ENCODE measurements at places on chromosomes 2 and 18.

- DNase-seq, result no peak
Observed at GRCh38 chr2:181106229-181106628, 125.8 kb downstream of the UBE2E3 start.

- DNase-seq, result no peak
Observed at GRCh38 chr2:135903650-135904049, 27.4 kb upstream of the MCM6 start.

- no peak for DNase-seq
Observed at GRCh38 chr2:241340631-241341163, 15.4 kb upstream of the FARP2 start.

- no peak for DNase-seq
Observed at GRCh38 chr2:59312029-59312428, 1070.9 kb upstream of the FANCL start.

- no peak for DNase-seq
Observed at GRCh38 chr2:160324161-160324800, 124.2 kb upstream of the ITGB6 start.

GRCh38 chr18:3520230-3521085, 70.5 kb downstream of the TGIF1 start:
- DNase-seq, result no peak

- DNase-seq, result no peak
Observed at GRCh38 chr2:220858101-220858500, 714.0 kb downstream of the EPHA4 start.

DNA sequence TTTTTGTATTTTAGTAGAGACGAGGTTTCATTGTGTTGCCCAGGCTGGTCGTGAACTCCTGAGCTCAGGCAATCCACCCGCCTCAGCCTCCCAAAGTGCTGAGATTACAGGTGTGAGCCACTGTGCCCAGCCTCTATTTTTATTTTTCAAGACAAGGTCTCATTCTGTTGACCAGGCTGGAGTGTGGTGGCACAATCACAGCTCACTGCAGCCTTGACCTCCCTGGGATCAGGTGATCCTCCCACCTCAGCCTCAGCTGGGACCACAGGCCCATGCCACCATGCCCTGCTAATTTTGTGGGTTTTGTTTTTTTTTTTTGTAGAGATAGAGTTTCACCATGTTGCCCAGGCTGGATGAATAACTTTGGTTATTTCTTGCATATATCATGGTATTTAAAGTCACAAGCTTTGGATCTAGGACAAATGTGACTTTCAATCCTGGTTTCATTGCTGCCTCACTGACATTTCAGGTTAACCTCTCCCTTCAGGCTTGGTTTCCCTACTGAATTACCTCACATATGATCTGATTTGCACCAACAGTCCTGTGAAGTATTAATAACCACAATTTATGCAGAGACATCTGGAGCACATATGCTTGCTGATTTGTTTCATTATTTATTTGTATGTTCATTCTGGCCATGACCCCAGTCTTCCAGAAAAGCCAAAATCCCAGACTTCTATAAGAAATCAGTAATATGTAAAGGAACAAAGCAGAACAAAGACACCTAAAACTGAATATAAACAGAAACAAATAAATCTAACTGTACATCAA, 17.5 kb upstream of the RAB31 start:
- DNase-seq, result peak; percentile 77

DNA sequence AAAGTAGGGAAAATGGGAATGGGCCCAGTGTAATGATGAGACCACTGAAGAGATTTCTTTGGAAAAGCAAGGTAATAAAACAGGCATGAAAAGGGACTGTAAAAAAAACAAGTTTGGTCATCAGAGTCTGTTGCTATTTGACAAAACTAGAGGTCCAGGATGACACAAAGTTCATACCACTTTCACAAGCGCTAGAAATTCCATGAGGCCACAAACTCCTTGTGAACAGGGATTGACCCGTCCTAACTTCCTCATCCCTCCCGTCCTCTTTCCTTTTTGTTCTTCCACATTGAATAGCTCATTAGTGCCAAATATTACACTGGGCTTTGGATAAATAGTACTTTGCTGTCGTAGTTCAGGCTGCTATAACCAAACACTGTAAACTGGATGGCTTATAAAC, 188.8 kb upstream of the EPC2 start:
- no peak for DNase-seq

- no peak for DNase-seq
Observed at GRCh38 chr2:205555566-205556230, 126.6 kb upstream of the NRP2 start.

DNA sequence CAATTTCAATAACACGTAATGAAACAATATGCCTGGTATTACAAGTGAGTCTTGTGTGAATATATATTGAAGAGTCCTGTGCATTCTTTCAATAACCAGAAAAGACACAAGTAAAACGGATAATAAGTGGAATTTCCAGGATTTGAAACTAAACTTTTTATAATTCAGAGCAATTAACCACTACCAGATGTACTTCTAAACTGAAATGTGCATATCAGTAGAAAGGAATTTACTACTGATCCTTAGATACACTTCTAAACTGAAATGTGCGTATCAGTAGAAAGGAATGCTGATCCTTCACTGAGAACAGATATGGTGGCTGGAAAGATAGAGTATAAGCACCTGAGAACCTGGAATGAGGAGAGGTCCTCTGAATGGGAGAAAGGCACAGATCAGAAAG, 470.9 kb upstream of the SPHKAP start:
- DNase-seq, result no peak

DNA sequence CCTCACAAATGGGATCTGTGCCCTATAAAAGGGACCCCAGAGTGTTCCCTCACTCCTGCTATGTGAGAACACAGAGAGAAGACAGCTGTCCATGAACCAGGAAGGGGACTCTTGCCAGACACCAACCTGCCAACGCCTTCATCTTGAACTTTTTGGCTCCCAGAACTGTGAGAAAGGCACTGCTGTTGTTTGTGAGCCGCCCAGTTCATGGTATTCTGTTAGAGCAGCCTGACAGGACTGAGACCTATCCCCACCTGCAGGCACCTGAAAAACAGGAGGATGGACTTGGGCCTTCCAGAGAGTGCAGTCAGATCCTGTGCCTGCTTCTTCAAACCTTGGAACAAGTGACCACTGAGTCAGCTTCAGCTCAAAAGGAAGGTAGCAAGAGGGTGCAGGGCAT, 51.4 kb downstream of the CRACDL start:
- no peak for DNase-seq

DNA sequence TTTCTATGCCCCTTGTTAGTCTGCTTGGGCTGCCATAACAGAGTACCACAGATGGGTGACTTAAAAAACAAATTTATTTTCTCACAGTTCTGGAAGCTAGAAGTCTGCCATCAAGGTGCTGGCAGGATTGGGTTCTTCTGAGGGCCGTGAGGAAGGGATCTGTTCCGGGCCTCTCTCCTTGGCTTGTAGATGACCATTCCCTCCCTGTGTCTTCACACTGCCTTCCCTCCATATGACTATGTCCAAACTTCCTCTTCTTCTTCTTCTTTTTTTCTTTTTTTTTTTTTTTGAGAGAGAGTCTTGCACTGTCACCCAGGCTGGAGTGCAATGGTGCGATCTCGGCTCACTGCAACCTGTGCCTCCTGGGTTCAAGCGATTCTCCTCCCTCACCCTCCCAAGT, 13.1 kb upstream of the CCNYL1 start:
- no peak for DNase-seq

DNA sequence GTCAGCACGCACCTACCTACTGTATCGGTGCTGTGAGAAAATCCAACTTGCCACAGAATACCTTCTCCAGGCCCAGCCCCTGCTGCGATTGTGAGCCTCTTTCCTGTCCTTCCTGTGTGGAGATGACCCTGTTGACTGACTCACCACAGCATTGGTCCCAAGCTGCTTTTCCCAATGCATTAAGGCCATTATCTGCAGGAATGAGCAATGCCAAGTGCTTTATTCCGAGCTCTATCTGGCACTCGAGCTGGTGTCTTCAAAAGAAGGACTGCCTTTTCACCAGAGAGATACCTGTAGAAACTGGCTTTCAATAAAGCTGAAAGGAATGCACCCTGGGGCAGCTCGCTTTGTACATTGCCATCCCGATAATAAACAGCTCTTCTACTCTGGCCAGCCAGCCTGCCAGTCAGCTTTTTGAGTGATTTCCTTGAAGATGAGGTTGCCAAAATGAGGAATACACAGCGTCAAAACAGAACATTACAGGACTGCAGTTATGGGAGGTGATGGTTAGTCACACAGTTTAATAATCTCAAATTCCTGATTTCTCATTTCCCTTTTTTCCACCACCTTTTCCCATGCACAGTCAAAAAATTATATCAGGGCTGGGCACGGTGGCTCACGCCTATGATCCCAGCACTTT, 8.3 kb upstream of the RNF103 start:
- no peak for DNase-seq

- no peak for DNase-seq
Observed at GRCh38 chr2:3214065-3214464, 163.6 kb downstream of the EIPR1 start.

GRCh38 chr18:33585431-33585775, 7.4 kb downstream of the ASXL3 start:
- no peak for DNase-seq

GRCh38 chr2:235706506-235706905, 212.7 kb downstream of the AGAP1 start:
- no peak for DNase-seq

DNA sequence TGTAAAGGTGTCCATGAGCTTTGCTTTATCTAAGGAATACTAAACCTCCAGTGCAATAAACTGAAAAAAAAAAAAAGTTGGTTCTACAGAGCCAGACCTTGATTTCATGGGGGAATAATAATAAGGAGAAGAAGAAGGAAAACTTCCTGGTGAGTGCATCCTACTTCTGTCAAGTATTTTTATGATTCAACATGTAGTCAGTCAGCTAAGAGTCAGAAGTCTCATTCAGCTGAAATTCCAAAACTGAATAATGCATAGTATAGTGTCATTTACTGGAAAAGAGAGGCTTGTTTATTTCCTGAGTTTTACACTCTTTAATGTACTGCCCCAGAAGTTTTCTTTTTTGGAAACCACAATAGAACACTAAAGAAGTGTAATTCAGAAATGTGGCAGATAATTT, 77.8 kb upstream of the TACR1 start:
- no peak for DNase-seq

DNA sequence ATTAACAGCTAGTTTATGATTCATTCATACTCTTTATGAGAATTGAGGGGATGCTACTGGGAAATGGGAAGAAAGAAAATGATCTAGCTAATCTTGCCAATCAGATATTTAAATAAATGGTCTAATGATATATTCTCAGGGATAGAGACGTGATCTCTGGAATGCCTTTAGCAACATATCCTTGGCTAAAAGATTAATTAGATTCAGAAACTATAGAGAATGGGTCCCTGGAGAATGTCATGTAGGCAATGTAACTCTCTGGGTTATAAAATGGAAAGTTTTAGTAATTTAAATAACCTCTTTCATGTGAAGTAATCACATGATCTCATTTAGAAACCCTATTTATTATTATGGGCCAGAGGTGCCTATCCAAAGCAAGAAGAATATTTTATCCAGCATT, 771.0 kb upstream of the CDH2 start:
- DNase-seq, result no peak

- no peak for DNase-seq
Observed at GRCh38 chr2:127681288-127681804, 6.0 kb upstream of the LIMS2 start.

DNA sequence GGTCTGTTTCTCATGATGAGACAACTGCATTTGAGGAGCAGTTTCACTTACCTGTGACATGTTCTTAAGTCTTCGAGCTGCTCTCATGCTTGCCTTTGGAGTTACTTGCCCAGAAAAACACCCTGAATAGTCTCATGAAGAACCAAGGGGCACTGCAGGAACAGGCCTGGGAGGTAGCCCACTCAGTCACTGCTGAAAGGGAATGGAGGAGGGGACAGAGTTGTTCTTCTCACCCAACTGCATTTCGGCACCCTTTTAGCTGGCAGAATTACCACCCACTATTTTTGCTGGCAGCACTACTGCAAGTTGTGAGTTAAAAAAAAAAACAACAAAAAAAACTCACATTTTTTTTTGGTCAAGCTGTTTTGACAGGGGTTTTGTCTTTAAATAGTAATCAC, 181.9 kb downstream of the PTPRM start:
- DNase-seq, result no peak

DNA sequence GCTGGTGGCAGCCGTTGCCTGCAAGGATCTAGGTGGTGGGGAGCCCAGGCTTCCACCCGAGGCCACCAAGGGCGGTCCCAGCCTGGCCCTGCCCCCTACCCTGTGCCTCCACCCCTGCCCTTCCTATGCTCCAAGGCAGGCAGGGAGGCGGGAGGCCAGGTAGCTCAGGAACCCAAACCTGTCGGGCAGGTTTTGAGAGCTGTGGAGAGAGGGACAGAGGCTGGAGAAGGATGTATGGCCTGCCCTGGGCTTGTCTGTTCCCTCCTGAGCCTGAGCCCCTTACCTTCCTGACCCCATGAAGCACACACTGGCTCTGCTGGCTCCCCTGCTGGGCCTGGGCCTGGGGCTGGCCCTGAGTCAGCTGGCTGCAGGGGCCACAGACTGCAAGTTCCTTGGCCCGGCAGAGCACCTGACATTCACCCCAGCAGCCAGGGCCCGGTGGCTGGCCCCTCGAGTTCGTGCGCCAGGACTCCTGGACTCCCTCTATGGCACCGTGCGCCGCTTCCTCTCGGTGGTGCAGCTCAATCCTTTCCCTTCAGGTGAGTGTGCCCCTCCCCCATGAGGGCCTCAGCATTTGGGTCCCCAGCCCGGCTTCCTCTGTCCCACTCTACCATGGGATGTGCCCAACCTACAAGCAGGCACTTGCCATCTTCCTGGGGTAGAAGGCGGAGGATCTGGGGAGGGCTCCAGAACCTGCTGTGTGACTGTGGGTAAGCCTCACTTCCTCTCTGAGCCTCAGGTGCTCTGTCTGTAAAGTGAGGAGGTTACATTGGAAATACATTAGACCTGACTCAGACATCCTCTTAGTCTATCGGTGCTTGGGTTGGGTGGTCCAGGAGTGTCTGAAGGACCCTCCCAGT, at the start of gene PROM2:
PROM2 (plus strand) TSS at position 159 of the 860 bp plus-strand sequence; CDS start at position 296, 137 bp downstream.
- DNase-seq, result no peak

- DNase-seq, result no peak
Observed at GRCh38 chr2:107685421-107685986, 141.2 kb upstream of the RGPD4 start.

GRCh38 chr2:106272216-106272807, 78.2 kb upstream of the UXS1 start:
- DNase-seq, result no peak

DNA sequence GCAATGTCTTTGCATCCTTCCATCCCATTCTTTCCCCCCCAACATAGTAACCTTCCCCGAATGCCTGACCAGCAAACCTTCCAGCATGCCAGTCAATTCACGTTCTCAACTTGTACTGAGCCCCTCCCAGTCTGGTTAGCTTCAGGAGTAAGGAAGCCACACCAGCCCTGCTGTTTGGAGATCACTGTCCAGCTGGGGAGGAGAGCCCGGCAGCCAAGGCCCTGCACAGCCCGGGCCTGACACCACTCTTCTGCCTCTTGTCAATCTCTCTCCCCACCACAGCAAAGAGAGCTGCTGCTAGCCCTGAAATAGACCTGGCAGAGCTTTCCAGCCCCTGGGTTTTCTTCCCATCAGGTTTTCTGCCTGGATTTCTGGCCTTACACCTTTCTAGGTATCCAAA, 185.8 kb upstream of the ID2 start:
- no peak for DNase-seq

GRCh38 chr2:151549191-151549590, 139.5 kb downstream of the RIF1 start:
- no peak for DNase-seq

- no peak for DNase-seq
Observed at GRCh38 chr2:176056406-176056805, 27.4 kb downstream of the EVX2 start.

All from DMS 273 treated with DMSO at 0.1 percent for 48 hours (cell line).